SHP77 treated with DMSO at 0.1 percent for 48 hours (cell line): ENCODE measurements at places on chromosomes 2 and 18.

- no peak for DNase-seq
Observed at GRCh38 chr2:29009711-29010677, 28.9 kb downstream of the TOGARAM2 start.

DNA sequence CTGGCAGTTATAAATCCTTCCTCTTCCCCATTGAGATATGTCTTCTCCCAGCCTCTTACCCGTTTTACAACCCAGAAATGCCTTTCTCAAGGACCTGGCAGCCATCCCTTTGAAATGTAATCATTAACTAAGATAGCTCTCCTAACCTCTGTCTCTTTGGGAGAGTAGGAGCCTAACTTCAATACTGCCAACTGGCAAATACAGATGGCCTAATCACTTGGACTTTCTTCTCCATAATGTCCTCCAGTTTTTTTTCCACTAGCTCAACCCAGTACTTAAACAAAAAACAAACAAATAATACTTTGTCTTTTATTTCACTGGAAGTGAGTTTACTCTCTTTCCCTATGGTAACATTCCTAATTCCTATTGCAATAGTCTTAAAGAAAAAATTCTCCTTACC, 1391.1 kb downstream of the SUCLG1 start:
- DNase-seq = no peak

- DNase-seq = no peak
Observed at GRCh38 chr2:23912054-23912453, 14.9 kb downstream of the ATAD2B start.

DNA sequence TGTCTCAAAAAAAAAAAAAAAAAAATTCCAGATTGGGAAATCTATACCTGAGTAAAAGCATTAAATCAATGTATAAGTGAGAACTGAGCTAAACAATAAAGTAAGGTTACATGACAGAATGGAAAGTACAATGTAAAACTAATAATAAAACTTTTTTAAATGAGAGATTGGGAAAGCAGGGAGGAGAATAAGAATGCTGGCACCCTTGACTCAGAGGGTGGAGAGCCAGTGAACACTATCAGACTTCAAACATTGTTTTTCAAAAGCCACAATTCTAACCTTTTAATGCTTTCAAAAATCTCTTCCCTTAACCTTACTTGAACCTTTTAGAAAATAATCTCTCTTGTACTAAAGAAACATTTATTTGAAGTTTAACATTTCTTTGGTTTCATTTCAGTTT, 63.5 kb downstream of the TBC1D8 start:
- no peak for DNase-seq

DNA sequence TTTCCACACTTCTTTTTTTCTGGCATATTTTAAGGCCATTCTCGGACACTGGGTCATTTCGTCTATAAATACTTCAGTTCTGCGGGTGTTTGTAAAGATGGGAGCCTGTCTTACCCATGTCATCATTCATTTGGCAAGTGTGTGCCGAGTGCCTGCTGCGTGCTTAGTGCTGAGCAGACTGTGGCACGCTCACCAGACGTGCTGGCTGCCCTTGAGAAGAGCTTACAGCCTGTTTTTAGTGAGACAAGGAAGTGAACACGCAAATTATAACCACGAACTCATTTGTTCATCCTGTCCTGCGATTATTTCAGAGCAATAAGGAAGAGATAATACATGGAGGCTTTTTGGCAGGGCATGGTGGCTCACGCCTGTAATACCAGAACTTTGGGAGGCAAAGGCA, 10.4 kb upstream of the STON1 start:
- no peak for DNase-seq

- DNase-seq = no peak
Observed at GRCh38 chr2:38977047-38977446, 87.4 kb downstream of the ARHGEF33 start.

DNA sequence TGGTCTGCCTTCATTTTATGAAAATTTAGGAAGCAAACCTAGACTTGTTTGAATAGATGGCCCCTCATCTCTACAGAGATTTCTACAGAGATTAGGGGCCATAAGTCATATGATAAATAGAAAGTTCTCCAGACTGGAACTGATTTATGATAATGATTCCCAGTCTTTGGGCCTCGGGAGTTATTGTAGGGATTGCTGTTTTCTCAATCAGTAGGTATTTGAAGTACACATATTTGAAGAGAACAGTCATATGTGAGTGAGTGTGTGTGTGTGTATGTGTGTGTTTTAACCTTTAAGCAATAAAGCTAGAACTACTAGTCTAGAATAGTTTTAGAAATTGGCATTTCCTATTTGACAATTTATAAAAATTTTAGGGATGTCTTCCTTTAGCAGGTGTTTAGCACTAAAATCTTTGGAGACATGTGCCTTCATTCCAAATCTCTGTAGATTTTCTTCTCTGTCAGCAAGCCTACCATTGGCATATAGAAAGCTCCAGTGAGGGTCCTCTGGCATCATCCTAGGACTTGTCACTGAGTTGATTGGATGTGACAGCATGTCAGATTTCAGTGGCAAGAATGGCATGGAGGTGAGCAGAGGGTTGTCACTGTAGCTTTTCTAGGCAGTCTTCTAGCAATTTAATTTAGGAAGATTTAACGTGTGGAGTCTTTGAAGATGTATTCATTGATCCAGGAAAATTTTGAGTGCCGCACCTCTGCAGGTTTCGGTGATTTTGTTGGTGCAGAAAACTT, 71.2 kb downstream of the MYO1B start:
- DNase-seq = no peak

- no peak for DNase-seq
Observed at GRCh38 chr2:134413430-134413829, 159.6 kb downstream of the MGAT5 start.

- DNase-seq = peak; percentile 22
Observed at GRCh38 chr18:9771261-9771976, 63.3 kb downstream of the RAB31 start.

GRCh38 chr2:2668681-2669265, 337.7 kb upstream of the MYT1L start:
- DNase-seq = no peak

DNA sequence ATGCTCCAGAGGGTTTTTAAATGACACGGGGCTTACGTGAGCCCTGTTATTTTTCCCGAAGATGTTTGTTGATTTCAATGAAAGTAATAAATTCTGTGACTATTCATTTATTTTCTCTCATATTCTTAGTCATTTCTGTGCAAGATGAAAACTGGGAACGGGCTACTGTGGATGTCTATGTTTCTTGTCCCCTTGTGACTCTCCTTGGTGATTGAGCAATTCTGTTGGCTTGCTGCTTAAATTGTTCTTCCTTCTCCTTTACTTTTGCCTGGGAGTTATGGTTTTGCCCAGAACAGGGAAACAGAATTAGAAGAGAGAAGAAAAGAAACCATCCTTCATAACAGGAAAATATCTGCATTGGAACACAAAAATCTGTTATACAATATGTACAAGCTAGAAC, 508.2 kb upstream of the DSEL start:
- DNase-seq = no peak

- no peak for DNase-seq
Observed at GRCh38 chr18:2053490-2054089, 517.7 kb downstream of the METTL4 start.

DNA sequence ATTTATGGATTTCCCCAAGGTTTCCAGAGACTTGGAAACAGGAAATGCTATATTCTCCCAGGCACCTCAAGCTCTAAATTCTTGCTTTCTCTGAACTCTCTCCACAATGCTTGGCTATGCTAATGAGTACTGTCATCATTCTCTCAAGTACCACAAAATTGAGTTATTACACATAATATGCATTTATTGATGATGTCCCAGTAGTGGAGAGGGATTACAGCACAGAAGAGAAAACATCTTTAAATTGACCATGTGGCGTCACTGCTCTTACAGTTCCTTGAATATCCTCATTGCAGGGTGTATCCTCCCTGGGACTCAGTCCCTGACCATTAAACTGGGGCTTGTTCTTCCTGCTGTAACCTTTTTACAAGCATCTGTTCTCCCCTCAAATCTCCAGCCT, 681.1 kb upstream of the FANCL start:
- DNase-seq = no peak

DNA sequence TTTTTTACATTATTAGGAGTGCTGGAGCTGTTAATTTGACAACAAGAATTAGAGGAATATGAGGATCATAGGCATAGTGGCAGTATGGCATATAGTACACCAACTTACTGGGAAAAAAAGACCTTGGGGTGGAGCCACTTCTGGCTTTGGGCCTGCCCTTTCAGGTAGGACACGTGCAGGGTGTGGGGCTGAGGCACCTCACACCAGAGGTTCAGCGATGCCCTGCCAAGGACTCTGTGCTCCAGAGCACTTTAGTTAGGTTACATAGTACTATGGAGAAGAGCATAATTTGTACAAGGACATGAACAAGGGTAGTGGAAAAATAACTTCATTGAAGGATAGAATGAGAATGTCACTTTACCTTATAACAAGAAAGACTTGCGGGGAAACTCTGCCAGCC, 77.1 kb upstream of the CD302 start:
- no peak for DNase-seq

- DNase-seq = no peak
Observed at GRCh38 chr18:54173250-54173649, 51.2 kb downstream of the MBD2 start.

- DNase-seq = peak; percentile 52
Observed at GRCh38 chr2:65722028-65722778, 289.8 kb upstream of the SPRED2 start.

DNA sequence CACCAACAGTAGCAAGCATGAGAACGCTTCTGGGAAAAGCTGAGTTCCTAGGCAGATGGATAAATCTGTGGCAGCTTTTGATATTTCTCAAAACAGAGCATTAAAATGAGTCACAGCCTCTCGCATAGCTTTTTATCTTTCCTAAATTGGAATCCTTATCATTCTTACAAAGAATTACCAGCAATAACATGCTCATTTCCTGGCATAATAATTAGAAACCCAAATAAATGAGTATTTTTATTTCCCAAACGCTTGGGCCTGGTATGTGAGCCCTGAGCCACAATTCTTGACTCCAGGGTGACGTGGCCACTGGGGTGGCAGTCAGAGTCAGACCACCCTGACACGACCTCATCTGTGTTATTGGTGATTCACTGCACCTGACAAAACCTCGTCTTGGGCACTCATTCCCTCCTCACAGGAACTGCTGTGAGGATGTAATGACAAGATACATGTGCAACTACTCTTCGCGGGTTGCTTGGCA, 210.7 kb downstream of the ARL4C start:
- DNase-seq = no peak
